ENCODE measurements at places on chromosomes 7 and 10. TPM values are rescaled to one million over a fixed set of nuclear protein-coding genes. Genes with fewer than 3 reads are reported as not detected.

GRCh38 chr10:43855667-43856210 lies 207.1 kb upstream of the ZNF32 start:
- no peak overlapping the region for H3K4me3 ChIP-seq
- no peak for DNase-seq
- no peak overlapping the region for H3K27ac ChIP-seq
- peaks cover 23% of the 10 kb centered on the region for H3K4me1 ChIP-seq

DNA sequence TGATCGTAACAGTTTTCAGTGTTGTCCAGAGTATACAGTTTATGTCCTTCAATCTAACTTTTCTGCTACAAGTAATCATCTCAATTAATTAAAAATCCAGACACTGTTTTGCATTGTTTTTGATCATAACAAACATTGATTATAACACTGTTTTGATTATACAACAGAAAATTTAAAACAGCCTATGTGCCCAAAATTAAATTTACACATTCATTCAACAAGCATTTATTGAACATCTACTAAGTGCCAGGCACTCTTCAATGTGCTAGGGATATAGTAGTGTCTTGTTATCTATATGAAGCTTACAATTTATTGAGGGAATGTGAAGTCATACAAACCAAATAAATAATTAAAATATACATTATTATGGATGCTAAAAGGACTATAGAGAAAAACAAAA lies 10.6 kb downstream of the ELAPOR2 start:
- H3K36me3 ChIP-seq = no peaks in the 10 kb centered on the region
- no peak overlapping the region for H3K4me3 ChIP-seq
- no peak for DNase-seq
- no peak overlapping the region for H3K27ac ChIP-seq

GRCh38 chr10:88170628-88171027 lies 307.2 kb downstream of the PTEN start:
- H3K27me3 ChIP-seq = no peaks in the 10 kb centered on the region
- peaks cover 10% of the 10 kb centered on the region for H3K4me1 ChIP-seq
- DNase-seq = no peak
- no peak overlapping the region for H3K4me3 ChIP-seq
- no peaks in the 10 kb centered on the region for H3K36me3 ChIP-seq

Gene OPALIN
- not detected for total RNA-seq

Gene PVRIG
- total RNA-seq = not detected

Gene RBAK
- 12.0 TPM for total RNA-seq

Gene NUTM2A
- total RNA-seq = 1.2 TPM
